ENCODE measurements at places on chromosomes 1 and 21.

GRCh38 chr1:173050865-173051264 lies at the start of gene TNFSF18:
Gene TNFSF18 (minus strand): TSS chr1:173050941. CDS start chr1:173050896, 45 bp downstream.
- no peak for DNase-seq

GRCh38 chr1:89363638-89364536 lies at the start of gene GBP6:
Gene GBP6 (plus strand): TSS chr1:89364059. CDS start chr1:89368552, 4,493 bp downstream.
- DNase-seq, result no peak

DNA sequence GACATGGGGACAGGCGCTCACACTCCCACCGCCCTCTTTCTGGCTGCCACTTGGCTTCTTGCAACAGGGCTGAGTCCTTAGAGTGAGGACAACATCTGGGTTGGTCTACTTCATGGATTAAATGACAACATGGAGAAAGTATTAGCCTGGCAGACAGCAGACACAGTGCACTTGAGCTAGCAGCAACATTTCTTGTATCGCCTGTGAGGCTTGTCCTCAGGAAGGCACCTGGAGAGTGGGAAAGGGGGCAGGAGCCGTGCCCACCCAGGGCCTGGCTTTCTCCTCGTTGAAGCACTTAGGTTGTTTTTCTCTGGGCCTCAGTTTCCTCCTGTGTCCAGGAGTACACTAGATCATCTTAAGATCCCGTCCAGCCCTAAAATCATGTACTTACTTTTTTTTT lies 3.7 kb downstream of the ELF3 start:
- DNase-seq, result no peak

DNA sequence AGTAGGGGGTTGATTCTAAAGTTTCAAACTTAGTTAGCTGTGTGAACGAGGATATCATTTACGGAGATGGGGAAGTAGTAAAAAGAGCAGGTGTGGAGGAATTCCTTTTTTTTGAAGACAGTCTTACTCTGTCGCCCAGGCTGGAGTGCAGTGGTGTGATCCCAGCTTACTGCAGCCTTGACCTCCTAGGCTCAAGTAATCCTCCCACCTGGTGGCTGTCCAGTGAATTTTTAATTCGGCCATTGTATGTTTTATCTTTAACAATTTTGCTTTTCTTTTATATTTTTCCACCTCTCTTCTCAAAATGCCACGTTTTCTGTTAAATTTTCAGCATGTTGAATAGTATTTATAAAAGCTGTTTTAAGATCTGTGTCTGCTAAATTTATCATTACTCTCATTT lies 12.3 kb upstream of the CENPF start:
- DNase-seq, result no peak

DNA sequence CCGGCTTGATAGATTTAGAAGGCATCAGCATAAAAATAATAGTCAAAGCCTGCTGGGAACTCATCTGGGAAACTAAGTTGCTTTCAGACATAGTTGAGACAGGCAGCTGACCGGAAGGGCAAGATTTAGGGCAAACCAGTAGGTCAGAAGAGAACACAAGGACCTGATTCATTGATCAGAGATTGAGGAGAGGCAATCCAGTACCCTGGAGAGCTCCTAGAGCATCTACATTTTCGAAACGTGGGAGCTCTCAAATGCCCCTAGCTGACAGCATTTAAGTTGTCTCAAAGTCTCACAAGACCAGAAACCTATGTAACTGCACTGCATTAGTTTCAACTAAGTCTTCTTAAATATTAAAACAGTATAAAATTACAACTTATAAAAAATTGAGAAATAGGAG lies 22.9 kb upstream of the MTF2 start:
- DNase-seq, result no peak

GRCh38 chr1:67823615-67824014 lies 9.7 kb downstream of the GNG12 start:
- DNase-seq, result no peak

DNA sequence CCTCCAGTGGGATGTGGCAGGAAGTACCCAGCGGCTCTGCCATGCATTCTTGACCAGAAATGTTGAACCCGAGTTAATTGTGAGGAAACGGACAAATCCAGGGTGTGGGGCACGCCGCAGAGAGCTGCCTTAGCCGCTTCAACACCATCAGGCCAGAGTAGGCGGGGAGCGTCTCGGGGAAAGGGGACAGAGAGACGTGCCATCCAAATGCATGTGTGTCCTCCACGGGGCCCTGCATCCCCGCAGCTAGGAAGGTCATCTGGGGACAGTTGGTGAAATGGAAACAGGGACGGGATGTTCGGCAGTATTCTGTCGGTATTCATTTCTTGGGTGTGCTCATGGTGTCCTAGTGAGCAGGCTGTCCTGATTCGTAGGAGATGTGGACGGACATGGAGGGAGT lies 59.1 kb upstream of the TRAPPC10 start:
- no peak for DNase-seq

DNA sequence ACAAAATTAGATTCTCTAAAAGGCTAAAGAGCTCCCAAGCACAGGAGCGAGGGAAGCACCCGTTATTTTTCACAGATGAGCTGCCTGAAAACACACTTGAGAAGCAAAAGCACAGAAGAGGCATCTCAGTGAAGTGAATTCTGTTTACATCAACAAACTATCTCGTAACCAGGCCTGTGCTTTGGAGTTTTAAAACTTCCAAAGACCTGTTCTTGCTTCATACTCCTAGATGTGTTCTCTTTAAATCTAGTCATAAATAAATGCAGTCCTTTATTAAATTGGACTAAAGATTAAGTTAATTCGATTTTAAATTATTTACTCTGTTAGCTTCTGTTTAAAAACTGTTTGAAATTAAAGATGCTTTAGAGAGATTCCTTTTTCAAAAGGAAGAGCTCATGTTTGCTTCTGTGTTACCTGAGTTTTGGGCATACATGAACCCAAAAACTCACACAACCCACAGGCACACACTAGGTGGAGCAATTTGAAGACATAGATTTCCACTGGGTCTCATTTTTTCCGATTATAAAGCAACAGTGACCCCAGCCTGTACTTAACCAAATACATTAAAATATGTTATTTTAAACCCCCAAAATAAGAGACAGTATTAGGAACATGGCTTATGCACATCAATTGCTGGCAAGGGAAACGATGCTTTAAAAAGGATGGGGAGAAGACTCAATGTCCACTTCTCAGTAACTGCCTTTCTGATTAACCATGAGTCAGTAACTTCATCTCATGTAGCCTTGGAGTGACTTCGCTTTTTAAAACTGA lies 648.2 kb downstream of the SMYD3 start:
- no peak for DNase-seq

DNA sequence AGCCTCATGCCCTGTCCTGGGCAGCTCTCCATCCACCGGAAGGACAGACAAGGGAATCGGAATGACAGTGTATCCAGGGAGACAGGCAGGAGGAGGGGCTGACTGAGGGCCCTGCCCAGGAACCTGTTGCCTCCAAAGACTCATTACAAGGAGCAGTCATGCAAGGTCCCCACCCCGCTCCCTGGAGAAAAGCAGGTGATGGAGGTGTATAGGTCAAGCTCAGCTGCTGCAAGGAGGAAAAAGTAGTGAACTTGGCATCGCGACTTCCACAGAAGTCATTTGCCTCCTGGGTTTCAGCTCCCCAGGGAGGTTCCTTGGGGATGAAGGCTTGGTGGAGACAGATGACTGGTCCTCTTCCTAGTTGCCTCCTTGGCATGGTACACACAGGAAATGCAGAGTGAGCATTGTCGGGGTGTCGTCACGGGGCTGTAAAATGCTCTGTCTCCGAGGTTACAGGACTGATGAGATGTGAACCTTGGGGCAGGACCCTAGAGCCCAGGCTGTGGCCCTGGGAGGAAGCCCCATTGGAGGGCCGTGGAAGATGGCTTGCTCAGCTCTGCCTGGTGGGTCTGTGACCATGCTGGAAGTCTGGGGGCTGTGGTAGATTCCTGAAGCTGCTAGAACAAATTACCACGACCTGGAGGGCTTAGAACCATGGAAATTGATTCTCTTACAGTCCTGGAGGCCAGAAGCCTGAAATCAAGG lies 219.6 kb upstream of the C1orf174 start:
- no peak for DNase-seq

DNA sequence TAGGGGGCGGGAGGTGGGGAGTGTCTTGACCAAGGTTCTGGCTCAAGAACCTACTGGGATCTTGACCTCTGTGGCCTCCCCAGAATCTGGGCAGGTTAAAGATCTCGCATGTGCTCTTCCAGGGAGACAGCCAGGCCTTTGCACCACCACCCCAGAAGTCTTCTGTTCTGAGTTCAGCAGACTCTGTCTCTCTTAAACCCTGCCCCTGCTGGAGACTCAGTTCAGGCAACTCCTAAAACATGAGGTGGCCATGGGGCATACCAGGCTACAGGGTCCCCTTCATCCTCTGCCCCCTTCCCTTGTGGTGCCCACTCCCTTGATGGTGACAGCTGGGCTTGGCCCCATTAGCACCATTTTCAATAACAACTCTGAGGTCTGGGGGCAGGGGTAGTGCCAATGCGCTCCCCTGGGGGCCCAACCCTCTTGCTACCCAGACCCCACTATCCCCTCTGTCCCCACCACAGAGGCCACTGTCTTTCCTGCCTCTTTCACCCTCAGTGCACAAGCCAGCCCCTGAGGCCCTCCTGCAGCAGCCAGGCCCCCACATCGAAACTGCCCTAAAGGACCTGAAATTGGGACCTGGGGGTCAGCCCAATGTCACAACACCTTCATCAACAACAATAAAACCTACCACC lies 132.7 kb upstream of the RUNX3 start:
- DNase-seq, result no peak

DNA sequence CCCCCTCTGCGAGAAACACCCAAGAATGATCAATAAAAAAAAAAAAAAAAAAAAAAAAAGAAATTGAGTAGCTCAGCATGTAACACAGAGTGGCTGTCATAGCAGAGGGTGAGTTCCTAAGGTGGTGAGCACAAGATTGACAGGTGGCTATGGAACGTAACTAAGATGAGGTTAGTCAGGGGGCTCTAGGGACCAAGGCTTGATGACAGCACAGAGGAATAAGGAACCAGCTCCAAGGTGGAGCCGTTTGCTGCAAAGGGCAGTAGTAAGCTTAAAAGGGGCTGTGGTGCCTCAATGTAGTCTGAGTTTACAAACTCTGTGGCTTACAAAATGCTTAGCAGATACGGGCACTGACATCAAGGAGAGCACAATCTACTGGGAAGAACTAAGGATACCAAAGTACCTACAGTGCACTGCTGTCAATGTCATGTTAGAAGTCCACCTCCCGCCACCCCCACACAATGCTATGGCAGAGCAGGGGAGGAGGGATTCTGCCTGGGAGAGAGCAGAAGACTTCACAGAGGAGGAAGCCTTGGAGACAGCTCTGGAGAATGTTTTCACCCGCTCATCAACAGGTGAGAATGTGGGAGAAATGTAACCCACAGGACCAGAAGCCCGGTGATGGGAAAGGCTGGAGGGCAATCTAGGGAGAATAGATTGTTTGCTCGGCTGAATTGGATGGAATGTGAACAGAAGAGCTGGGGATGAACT lies 13.1 kb downstream of the IQGAP3 start:
- no peak for DNase-seq

GRCh38 chr1:77316006-77316405 lies 34.2 kb downstream of the AK5 start:
- DNase-seq, result no peak

GRCh38 chr1:2575801-2576663 lies 10.5 kb upstream of the PRXL2B start:
- no peak for DNase-seq

- DNase-seq, result no peak
These were observed 232.7 kb downstream of the TTLL7 start for GRCh38 chr1:83766241-83766691.

DNA sequence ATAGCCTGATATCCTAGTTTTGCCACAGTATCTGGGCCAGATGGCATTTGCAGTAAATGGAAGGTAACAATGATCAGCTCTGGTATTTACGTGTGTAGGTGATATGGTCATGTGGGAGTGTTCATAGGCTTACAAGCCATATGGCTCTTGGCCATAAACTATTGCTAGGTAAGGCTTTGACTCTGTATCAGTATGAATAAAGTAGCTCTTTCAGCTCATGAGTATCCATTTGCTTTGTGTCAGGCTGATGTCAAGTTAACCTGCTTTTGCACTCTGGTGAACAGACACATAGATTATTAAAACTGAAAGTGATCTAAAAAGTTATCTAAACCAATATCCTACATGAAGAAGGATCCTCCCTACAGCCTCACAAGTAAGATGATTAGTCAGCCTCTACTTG lies 69.0 kb downstream of the DDR2 start:
- no peak for DNase-seq

DNA sequence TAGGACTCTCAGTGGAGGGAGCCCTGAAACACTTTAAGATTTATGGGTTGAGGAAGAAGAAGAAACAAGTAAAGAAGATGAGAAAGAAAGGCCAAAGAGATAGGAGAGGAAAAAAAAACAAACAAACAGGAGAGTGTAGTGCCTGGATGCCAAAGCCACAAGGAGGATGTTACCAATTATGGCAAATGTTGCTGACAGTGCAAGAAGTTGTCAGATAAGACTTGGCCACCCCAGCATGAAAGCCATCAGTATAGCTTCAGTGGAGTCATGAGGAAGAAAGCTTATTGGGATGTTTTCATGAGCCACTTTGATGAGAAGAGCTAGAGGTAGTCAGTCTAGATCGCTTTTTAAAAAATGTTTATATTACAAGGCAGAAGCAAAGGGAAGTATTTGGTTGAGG lies 380.2 kb upstream of the ADGRL4 start:
- no peak for DNase-seq

GRCh38 chr1:108801101-108801500 lies 54.6 kb downstream of the STXBP3 start:
- DNase-seq, result no peak

- no peak for DNase-seq
These were observed 15.2 kb upstream of the ST3GAL3 start for GRCh38 chr1:43691871-43692815.

DNA sequence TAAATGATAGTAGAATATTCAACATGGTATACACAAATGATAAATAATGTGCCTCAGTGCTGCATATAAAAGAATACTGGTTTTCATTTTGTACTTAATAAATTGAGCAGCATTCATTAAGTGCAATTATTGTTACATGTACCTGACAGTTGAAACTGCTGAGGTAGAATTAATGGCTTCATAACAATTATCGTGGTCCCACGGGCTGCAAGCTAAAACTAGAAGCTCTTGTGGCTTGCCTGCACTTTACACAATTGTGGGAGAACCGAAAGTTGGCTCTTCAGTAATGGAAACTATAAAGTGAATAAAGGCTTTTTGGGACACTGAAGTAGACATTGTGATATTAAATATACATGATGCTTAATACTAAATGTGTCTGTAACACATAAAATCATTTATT lies 23.2 kb downstream of the INSL5 start:
- no peak for DNase-seq

DNA sequence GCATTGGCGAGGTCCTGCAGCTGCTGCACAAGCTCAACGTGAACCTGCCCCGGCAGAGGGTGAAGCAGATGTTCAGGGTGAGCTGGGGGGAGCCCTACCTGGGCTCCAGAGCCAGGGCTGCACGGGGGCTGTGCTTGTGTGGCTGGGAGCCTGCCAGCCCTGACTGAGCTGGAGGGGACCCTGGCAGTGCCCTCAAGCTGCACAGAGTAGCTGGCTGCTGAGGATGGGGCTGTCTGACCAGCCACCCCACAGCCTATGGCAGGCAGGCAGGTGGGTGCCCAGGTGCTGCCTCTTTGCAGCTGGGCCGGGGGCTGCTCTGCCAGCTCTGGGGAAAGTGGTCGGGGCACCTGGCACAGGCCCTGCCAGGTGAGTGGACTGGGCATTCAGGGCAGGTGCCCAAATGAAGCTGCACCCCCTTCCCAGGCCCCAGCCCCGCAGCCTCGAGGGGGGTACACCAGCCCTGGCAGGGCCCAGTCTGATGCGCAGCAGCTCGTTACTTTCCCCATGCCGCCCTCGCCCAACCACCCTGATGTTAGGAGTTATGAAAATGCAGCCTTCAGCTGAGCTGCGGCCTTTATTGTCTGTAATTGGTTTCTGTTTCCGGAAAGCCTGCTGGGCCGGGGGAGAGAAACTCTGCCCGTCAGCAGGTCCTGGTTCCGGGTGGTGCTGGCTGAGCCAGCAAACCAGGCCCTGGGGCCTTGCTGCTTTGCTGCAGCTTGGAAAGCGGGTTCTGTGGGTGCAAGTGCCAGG lies 4.3 kb downstream of the PLCH2 start:
- no peak for DNase-seq

Measured in stimulated activated CD4-positive, alpha-beta T cell treated with anti-CD3 and anti-CD28 coated beads, Interleukin-4, amount 100 ng/mL, for 1 hour (primary cell).